T-helper 22 cell (primary cell): ENCODE measurements at places on chromosomes 16 and 17.
A peak's percentile ranks its signal among the peaks of the same experiment; 100 is the strongest.

DNA sequence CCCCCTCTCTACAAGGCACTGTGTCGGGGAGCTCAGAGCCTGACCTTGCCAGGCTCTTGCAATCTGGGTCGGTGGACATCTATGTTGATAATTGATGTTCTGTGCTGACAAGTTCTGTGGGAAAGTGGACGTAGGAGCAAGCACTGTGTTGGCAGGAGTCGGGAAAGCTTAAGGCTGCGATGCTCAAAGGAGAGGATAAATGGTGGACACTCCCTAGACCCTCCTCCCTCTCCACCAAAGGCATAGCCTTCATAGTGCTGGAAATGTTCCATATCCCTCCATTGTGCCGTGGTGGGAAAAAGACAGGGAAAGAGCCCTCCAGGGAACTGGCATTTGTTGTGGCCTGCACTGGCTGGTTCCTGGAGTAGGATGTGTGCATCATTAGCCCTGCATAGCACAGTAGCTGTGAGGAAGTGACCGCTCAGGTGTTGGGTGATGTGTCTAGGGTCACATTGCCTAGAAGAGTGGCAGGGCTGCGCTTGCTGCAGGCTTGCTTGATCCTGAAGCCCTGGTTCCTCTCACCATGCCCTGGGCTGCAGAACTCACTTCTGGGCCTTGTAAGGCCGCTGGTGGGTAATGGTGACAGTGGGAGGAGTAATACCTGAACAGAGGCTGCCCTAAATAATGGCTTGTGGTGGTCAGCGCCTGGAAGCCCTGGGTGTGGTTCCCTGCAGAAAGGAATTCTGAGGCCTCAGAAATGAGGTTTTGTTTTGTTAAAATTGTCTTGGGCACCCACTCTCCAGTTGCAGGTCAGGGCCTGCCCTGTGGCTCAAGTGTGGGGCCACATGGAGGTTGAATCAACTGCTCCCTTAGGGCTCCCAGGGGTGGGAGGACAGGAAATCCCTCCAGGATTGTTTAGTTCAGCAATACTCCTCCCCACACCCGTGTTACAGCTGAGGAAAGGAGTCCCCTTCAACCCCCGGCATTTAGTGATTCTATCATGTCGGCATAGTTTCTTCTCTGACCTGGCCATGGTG lies 62.6 kb downstream of the KSR1 start:
- no peak for DNase-seq

- no peak for DNase-seq
Measured at GRCh38 chr17:79917902-79918484, 78.8 kb upstream of the CBX4 start.

GRCh38 chr16:85324488-85324887 lies 212.2 kb upstream of the CIBAR2 start:
- DNase-seq, result no peak

GRCh38 chr17:42522263-42522790 lies 13.7 kb upstream of the NAGLU start:
- no peak for DNase-seq

DNA sequence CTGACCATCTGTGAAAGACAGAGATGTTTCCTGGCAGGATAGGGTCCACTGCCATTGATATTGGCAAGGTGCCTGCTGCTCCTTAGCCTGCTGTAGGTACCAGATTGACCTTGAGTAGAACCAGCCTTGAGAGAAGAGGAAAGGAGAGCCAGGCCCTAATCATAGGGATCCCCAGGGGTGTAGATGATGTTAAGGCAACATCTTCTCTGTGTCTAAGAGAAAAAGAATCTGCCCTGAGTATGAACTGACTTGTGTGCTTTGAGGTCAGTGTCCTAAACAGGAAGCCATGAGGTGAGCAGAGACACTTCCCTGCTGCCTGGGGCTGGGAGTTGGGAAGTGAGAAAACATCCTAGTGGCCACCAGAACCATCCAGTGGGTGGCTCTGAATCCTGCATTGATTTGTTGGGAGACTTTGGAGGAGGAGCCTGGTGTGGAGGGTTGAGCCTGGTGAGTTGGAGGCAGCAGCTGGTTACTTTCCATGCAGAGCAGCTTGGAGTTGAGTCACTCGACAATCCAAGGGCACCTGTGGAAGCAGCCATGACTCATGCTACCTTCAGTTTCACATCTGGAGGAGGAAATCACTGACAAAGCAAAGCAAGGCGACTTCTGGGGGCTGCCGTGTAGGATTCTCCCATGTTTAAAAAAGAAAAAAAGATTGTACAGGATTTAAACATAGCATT lies 47.8 kb downstream of the BMERB1 start:
- DNase-seq, result no peak

GRCh38 chr16:67537636-67538591 lies 9.3 kb downstream of the RIPOR1 start:
- DNase-seq, result peak; percentile 77

- DNase-seq, result no peak
Measured at GRCh38 chr17:56867948-56868376, 34.0 kb downstream of the DGKE start.

DNA sequence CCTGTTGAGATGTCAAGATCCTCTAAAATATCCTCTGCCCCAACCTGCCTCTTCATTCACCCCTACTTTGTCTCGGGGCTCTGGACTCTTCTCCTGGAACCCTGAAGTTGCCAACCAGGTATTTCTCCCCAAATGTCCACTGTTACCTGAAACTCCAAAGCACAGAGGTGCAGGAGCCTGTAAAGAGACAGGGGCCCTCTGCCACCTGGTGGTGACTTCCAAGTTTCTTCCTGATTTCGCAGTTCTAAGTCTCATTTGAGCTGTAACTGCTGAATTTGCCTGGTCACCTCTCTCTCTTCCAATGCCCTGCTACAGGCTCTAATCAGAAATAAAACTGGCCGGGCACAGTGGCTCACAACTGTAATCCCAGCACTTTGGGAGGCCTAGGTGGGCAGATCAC lies 77.1 kb upstream of the RCVRN start:
- DNase-seq, result no peak

DNA sequence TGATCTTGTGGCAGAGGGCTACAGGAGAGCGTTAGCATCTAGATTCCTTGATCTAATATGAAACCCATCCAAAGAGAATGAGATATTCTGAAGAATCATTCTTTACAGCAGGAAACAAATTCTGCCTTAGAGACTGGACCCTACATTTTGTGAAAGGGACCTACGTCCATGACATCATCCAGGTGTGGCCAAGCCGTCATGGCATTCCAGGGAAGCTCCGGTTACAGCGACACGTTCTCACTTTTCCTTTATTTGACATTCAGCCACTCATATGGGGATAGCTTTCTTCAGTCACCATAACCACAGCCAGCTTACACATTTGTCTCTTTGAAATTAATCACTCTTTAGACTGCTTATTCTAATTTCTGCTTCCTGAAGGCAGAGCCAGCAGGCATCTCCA lies 408.1 kb downstream of the XYLT1 start:
- no peak for DNase-seq

DNA sequence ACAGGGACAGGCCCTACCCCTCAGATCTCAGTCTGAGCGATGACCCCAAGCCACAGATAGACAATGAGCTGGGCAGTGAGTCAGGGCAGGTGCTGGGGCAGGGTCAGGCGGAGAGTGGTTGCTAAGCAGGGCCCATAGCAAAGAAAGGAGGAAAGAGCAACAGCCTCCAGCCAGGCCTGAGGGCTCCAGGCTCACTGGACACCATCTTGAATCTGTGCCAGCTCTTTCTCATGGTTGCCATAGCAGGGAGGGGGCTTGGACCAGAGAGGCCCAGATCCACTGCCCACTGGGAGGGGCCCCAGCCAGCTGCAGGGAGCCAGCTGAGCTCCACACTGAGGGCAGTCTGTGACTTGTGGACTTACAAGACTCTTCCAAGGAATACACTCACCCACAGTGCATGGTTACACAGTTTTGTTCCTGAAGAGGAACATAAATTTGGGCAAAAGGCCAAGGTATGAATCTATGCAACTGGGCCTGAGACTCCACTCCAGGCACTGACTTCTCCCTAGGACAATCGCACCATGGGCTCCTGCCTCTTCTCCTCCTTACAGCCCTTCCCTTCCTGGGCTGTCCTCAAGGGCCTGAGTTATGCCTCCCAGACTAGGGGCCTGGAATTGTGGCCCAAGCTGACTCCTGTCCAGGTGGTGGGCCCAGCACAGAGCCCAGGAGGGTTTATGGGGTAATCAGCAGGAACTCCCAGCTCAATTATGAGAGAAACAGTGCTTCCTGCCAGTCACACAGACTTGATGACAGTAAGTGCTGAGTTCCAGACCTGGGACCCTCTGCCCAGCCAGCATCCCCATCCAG lies 59.9 kb downstream of the BEAN1 start:
- no peak for DNase-seq

- peak; percentile 38 for DNase-seq
Measured at GRCh38 chr16:726438-727290, at the start of the genes CCDC78 and HAGHL. CCDC78 (minus strand) TSS chr16:726443; CDS start chr16:726367, 76 bp downstream. HAGHL (plus strand) TSS chr16:727106; CDS start chr16:727510, 404 bp downstream.

- DNase-seq, result no peak
Measured at GRCh38 chr17:39217734-39218369, 7.9 kb downstream of the STAC2 start.

DNA sequence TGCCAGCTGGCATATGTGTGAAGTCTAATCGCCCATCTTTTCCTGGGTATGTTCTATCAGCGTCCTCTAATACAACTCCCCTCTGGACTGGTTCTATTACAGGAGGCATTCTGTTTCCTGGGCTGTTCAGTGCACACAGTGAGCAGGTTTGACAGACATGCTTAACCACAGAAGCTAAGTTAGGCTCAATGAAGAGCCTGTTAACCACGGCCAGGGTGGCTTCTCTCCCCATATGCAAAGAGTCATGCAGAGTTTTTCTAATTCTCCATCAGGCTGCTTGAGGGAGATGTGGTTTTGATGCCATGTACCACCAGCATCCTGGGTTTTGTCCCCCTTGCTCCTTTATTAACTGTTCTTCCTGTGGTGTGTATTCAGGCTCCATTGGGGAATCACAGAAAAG lies 57.2 kb upstream of the ALOX12 start:
- DNase-seq, result no peak

DNA sequence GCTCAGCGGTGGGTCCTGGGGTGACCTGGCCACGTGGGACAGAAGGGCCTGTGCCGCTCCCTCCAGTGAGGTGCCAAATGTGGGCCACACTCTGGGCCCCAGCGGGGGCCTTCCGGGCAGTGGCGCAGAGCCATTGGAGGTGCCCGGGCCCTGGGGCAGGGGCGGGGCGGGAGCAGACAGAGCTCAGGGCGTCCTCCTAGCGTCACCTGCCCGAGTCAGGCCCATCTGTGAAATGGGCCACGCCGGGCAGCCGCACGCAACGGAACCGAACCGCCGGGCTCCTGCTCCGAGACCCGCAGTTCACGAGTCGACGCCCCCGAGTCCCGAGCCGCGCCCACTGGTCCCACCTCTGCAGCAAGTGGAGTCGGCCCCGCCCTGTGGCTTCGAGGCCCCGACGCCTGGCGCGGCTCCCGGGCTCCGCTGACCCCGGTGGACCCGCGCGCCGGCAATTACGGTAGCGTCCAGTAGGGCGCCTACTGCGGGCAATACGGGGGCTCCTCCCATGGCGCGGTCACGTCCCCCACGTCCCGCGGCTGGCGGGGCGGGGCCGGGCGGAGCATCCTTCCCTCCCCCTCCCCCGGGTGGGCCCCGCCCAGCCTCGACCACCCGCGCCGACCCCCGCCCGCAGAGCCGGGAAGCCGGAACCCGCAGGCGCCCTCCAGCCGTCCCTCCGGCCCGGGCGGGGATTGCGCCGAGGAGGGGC lies 1.9 kb downstream of the SLC16A3 start:
- DNase-seq, result peak; percentile 46

GRCh38 chr16:55529018-55529417 lies 20.1 kb downstream of the LPCAT2 start:
- DNase-seq, result no peak

DNA sequence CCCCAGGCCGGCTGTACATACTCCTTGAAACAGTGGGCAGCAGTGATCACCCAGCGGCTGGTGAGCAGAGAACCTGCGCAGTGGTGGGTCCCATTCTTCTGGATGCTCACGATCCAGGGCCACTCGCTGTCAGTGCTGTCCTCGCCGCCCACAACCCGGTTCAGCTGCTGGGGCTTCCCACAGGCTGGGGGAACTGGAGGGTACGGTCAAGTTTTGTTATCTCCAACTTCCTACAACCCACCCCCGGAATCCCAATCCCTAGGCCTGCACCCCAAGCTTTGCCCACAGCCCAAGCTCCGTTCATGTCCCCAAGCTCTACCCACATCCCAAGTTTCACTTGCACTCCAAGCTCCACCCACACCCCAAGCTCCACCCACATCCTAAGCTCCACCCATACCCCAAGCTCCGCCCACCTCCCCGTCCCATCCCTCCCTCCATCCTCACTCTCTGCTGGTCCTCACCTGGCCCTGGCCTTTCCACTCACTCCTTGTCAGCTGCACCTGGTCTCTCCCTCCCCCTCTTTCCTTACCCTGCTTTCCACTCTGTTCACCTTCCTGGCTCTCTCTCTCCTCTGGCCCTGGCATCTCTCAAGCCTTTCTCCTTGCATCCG lies 1.8 kb downstream of the PRSS22 start:
- DNase-seq, result no peak

DNA sequence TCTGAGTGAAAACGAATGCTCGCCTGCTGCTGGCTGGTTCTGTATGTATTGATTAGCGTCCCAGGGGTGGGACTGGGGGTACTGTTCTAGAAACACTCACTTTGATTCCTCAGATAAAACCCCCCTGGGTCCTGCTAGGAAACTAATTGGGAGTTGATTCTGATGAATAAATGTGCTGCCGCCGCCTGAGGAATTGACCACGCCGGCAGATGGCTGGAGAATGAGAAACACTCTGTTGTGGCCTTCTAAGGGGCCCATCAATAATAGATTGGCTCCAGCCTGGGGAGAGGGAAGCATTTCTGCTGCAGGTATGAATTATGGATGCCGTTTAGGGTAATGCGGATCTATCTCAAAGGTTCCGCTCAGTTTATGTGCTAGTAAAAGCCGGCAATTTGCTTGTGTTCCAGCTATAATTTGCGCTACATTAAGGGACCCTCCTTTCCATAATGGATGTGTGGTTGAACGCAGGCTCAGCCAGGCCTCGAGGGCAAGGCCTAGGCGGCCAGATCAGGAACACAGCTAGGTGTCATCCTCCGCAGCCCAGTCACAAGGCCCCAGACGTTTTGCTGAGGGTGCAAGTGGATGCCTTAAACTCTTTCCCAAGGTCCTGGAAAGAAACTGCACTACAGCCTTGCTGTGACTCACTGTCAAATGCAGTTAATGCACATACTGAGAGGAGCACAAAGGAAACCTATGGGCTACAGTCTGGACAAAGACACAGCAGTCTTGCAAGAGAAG lies 132.2 kb upstream of the HS3ST2 start:
- no peak for DNase-seq

- no peak for DNase-seq
Measured at GRCh38 chr17:76707985-76708807, 2.6 kb downstream of the MXRA7 start.

- no peak for DNase-seq
Measured at GRCh38 chr17:15334266-15334665, 7.1 kb downstream of the TEKT3 start.

DNA sequence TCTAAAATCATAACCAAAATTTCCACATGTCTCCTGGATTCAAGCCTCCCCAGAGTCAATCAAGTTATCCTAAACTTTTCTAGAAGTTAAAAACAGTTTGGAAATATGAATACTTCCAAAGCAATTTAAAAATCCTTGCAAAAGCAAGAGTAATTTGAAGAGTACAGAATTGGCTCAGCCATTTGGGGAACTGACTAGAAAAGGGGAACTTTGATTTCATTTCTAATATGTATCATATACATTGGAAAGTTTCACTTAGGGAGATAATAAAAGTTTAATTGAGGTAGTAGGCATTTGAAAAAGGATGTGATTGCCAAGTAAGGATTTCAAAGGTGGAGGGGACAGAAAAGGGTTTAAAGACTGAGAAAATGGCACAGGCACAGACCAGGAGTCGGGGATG lies 9.0 kb upstream of the SLFN12L start:
- no peak for DNase-seq
